Activated T-helper 2 cell treated with anti-CD3 and anti-CD28 coated beads, Interferon-gamma antibody, Interleukin-2, Interleukin-4, amounts not matched to agents 10 μg/mL and 5 μg/mL and 100 μg/mL, durations not matched to agents 14 hours and 24 hours and 36 hours (primary cell): ENCODE measurements at places on chromosomes 7 and 10. TPM values are rescaled to one million over a fixed set of nuclear protein-coding genes. Genes with fewer than 3 reads are reported as not detected.

The LRRC17 gene
- 0.18 TPM in 1 of 2 replicates, not detected in the other for total RNA-seq

The PPP1R3C gene
- 0.14 and 0.21 TPM in 2 replicates for total RNA-seq

The SFMBT2 gene
- total RNA-seq, result 27.6 and 27.7 TPM in 2 replicates

The HMX2 gene
- not detected in 2 replicates for total RNA-seq

The CFTR gene
- total RNA-seq, result 0.02 TPM in 1 of 2 replicates, not detected in the other

The SUGCT gene
- total RNA-seq, result 0.43 and 1.2 TPM in 2 replicates

The RPEL1 gene
- total RNA-seq, result not detected in 2 replicates

The HOGA1 gene
- not detected in 2 replicates for total RNA-seq

The ZCWPW1 gene
- 1.1 and 3.5 TPM in 2 replicates for total RNA-seq

The LRRN3 gene
- total RNA-seq, result 28.0 and 29.4 TPM in 2 replicates

The AEBP1 gene
- 36.4 and 38.7 TPM in 2 replicates for total RNA-seq

The MRPS24 gene
- total RNA-seq, result 106 and 108 TPM in 2 replicates

The TMEM229A gene
- total RNA-seq, result not detected in 2 replicates

The ARHGAP19 gene
- total RNA-seq, result 25.3 and 29.9 TPM in 2 replicates

The TAS2R16 gene
- not detected in 2 replicates for total RNA-seq

The ASAH2 gene
- 1.7 TPM in 2 replicates for total RNA-seq

The KNDC1 gene
- total RNA-seq, result 0.39 and 0.51 TPM in 2 replicates
